ENCODE measurements at places on chromosomes 5 and 9.

DNA sequence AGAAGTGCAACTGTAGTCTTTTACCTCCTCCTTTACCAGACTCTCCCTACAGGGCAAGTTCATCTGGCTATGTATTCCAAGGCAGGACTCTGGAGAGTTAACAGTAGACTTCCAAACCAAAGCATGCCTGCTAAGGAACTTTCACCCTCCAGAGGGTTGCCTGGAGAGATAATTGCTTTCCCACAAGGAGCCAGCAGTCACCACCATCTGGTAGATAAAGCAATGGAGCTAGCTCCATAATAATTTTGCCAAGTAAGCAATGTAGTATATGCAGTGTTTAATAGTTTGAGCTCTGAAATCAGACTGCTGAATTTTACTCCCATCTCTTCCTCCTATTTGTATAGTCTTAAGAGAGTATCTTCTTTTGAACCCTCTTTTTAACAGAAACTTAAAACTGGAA is 566.8 kb upstream of the PTGER4 start:
- DNase-seq, result no peak

DNA sequence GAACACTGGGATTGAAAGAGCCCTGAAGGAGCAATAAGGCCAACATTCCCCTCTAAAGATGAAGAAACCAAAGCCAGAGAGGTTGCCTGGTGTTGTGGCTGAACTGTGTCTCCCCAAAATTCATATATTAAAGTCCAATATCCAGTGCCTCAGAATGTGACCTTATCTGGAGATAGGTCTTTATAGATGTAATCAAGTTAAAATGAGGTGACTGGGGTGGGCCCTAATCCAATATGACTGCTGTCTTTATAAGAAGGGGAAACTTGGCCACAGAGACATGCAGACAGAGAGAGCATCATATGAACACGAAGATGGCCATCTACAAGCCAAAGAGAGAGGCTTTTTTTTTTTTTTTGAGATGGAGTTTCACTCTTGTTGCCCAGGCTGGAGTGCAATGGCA is 66.9 kb upstream of the PLPP1 start:
- DNase-seq, result no peak

DNA sequence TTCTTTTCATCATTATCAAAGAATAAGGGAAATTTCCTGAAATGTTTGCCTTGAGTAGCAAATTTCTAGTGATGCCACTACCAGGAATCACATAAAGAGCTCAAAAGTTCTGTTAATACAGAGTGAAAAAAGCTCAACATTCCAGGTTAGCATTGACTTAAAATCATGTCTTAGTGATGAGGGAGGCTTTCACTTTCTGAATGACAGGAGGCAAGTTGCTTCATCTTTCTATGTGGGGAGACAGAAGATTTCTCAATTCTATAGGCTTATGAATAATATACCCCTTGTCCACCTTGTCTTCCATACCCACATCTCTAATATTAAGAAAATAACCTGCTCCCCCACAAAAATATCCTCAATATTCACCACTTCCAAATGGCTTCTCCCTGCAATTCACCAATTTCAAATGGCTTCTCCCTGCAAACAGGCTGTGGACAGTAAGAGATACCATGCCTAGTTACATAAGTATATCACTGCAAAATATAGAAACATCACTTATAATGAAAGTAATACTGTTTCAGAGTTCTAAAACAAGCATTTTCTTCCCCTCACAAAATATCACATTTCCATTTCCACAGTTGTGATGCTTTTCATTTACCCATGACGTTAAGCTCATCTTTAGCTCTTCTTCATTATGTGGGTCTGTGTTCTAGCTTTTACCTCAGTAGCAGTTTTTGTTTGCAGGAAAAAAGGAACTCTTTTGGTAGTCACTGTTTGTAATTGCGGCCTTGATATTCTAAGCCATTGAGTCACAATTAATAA is 2.2 kb upstream of the JAK2 start:
- DNase-seq, result no peak

GRCh38 chr5:179418972-179419371 is 73.7 kb upstream of the ADAMTS2 start:
- no peak for DNase-seq
